HL-60 (cell line): ENCODE measurements at places on chromosomes 4 and X.

DNA sequence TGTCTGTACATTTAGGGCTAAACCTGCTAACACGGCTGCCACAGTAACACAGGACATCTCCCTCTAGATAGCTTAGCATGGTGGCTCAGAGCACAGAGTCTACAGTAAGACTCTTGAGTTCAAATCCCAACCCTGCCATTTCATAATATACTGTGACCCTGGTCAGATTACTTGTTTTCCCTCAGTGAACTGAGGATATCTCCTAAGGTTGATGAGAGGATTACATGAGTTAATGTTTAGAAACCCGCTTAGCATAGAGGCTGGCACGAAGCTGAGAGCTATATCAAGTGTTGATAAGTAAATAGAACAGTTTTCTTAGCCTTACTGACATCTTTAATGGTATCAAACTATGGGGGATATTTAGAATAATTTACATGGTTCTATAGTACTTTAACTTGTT is 37.2 kb downstream of the CASP3 start:
- DNase-seq, result no peak

DNA sequence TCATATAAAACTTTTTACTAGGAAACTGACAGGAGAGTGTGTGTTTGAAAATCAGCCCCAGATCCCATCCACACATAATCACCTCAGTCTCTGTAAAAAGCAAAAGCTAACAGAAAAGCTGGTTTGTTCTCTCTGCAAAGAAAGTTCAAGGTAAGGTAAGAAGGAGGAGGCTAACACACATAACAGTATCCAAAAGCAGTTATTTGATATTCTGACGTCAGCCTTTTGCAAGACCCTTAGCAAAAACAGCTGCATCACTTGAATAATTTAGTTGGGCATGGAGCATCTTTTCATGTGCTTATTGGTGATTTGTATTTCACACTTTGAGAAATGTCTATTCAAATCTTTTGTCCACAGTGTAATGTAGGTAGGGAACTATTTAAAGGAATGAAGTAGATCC is 5.5 kb downstream of the TCEAL9 start:
- DNase-seq, result no peak

DNA sequence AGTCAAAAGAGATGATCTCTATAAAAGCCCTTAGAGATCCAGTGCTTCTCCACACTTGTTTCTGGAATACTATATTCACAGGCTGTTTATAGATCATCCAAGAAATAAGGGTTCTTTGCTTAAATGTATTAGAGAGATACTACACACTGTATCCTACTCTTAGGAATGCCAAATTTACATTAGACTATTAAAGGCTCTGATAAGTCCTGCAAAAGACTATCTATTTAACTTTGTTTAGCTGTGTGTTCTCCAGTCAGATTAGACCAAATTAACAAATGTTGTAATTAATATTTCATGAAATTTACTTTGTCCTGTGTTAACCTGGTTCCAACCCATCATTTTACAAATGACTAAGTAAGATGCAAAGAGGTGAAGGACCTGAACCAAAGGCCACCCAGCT is 260.5 kb upstream of the ZIC3 start:
- no peak for DNase-seq

DNA sequence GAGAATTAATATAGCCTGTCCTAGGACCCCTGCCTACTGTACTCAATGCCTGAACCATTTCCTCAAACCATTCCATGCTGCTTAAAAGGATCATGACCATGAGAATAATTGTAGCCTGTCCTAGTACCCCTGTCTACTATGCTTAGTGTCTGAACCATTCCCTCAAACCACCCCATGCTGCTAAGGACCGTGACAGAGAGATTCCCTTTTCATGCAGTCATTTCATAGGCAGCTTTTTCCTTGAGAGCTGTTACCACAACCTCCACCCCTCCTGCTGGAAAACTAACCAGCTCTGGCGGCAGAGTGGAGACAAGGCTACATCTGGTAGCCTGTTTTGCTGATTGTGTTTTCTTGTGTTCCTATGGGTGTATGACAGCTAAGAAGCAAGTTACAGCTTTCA is 174.9 kb upstream of the SMARCAD1 start:
- DNase-seq, result no peak

DNA sequence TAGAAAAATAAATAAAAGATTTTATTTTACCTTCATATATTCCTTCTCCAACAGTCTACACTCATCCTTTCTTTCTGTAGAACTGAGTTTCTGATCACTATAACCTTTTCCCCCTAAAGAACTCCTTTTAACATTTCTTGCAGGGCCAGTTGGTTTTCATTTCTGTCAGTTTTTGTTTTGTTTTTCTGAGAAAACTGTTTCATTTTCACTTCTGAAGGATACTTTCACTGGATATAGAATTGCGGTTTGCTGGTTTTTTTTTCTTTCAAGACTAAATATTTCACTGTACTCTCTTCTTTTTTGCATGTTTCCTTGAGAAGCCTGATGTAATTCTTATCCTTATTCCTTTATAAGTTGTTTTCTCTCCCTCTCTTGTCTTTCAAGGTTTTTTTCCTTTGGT is 90.4 kb upstream of the EOLA2 start:
- DNase-seq, result no peak

DNA sequence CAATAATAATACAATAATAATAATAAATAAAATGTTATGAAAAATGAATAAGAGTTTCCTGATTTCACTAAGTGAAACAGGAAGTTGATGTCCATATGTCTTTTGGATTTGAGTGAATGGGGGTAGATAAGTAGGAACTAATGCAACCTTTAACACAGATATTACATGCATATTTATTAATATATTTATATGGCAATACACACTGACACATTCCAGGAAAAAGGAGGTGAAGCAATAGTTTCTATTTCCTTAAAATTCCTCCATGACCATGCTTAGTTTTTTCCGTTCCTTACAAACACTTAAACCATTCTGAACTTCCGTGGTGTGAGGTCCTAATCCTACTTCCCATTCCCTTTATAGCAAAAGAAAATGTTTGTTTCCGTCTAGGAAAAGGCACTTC is 48.3 kb downstream of the ATXN3L start:
- DNase-seq, result no peak

DNA sequence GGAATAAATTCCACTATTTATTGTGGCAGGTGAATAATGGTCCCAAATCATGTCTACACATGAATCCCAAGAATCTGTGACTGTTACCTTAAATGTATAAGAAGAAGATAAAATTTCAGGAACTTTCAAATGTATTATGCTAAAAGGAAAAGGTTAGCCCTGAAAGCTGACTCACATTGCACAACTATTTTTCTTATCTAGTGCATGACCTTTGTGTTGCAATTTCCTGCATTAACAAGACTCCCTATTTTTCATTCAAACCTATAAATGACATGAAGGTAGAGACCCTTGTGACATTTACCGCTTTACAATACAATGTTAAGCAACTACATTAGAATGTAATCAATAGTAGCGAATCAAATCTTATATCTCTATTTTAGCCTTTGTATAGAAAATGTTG is 36.7 kb downstream of the UBQLN2 start:
- DNase-seq, result peak; percentile 16

DNA sequence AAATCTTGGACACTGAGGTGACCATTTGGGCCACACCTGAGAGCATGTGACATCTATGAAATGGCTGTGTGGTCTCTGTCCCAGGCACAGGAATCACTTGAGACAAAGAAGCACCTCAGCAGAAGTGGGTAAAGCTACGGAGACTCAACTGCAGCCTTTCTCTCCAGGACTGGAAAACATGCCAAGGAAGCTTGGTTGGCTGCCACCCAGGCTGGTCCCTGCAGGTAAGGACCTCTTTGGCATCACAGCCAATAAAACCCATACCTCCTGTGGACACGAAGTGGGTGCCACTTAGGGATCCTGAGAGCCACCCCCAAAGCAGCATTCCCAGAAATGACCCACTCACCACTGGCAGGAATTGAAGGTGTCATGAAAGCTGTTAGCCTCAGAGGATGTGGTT is 74.6 kb downstream of the LEF1 start:
- DNase-seq, result no peak

DNA sequence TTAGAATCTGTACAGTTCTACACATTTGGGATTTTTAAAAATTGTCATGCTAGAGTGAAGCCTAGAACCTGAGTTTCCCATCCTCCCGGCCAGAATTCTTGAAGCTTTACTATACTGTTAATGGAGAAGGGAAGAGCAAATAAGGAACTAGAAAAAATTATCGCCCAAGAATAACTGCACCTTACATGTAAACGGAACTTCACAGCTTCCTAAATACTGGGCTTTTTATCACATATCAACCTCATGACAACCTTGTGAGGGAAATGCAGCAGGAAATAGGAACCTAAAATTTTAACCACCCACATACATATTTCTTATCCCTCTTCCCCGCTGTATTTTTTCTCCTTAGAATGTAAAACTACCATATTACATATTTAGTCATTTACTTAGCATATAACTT is 19.3 kb downstream of the ARHGEF9 start:
- DNase-seq, result no peak

- no peak for DNase-seq
Measured at GRCh38 chrX:16188687-16189086, 21.4 kb downstream of the MAGEB17 start.

DNA sequence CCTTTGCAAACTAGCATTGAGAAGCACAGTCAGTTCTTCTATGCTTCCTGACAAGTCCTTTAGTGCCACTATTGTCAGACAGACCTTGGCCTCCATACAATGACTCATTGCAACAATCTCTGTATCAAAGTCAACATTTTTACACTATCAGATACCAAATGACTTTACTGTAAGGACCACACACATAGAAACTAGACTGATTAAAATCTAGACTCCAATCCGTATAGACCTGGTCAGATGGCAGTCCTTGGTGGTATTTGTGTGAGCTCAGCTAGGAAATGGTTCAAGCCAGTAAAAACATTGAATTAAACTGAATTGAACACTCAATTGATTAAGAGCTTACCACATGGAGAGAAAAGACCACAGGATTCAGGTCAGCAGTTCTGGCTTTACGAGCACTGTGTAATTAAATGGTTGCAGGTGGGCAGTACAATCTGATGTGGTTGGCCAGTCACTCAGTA is 549.8 kb upstream of the LCORL start:
- DNase-seq, result no peak

DNA sequence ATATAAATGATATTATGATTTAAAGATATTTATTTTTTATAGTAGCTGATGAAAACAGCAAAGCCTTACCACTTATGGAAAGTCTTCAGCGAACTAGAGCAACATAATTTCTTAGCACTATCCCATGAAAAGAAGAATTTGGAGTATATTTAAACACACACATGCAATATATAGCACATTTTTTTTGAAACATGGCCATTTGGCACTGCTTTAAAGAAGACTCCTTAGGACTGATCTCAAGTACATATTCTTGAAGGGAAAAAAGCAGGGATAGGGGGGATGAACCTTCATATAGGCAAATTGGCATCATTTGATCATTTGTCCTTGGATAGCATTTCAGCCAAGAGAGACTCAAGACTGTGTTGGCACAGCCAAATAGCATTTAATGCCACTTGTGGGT is 193.3 kb downstream of the ANKRD50 start:
- no peak for DNase-seq

DNA sequence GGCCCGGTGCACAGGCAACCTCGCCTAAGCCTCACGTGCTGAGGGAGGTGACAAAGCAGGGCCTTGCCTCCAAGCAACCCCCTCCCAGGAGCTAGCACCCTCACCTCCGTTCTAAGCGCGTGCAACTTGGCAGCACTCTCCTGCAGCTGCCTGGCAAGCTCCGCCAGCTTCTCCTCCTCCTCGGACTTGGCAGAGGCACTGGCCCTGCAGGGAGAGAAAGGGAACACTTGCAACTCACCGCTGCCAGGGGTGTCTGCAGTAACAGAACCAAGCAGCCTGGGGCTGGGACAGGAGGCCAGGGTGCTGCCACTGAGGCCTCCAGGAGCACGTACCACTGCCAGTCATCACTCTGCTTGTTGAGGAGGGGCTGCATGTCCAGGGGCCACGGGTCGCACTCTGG is 10.3 kb upstream of the TREX2 start:
- no peak for DNase-seq

- no peak for DNase-seq
Measured at GRCh38 chr4:7938266-7938608, 1.4 kb downstream of the AFAP1 start.

GRCh38 chrX:104988038-104988437 is 232.5 kb downstream of the TEX13A start:
- no peak for DNase-seq

DNA sequence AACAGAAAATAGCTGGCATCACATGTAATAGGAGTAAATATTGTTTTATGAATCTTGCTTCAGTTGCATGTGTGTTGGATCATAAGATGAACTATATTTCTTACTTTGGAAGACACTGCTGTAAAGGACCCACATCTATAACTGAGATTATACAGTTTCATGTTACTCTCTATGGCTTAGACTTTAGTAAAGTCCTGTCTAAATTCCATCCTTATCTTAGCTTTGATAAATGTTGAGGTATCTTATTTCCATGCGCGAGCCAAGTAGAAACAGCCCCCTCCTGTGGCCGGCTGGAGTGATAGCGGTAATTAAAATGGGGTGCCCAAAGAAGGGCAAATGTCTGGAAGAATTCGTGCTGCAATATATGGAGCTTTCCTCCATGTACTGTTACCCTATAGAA is 43.0 kb downstream of the CCDC158 start:
- no peak for DNase-seq

DNA sequence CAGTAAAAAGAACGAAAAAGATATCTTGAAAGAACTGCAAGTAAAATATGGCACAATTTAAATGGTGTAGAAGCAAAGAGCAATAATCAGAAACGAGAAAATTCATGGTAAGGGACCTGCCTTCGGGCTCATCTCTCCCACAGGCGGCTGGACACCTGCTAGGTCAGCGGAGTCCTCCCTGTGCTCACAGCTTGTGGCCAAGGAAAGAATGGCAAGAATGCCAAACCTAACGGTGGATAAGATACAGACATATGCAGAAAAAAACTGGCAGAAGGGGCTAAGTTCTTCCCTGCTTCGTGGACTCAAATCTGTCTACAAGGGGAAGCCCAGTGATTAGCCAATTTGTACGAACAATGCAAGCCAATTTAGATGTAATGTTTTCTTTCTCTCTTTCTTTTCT is 152.1 kb upstream of the VCX start:
- DNase-seq, result no peak

DNA sequence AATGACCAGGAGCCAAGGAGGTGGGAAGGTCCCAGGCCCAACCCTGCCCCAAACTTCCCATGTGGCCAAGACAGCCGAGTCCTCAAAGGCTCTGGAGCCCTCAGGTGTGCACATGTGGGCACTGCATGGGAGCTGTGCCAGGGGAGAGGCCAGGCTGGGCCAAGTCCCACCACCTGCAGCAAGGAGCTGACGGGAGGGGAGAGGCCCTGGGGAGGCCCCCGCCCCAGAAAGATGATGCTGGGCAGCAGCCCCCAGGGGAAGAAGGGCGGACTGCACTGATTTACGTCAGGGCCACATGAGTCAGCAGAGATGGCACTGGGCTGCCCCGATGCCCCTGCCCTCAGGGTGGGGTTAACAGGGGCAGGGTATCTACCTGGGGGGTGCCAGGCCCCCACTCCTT is 1.4 kb downstream of the L1CAM start:
- no peak for DNase-seq
